ENCODE measurements at places on chromosomes 4 and X.

DNA sequence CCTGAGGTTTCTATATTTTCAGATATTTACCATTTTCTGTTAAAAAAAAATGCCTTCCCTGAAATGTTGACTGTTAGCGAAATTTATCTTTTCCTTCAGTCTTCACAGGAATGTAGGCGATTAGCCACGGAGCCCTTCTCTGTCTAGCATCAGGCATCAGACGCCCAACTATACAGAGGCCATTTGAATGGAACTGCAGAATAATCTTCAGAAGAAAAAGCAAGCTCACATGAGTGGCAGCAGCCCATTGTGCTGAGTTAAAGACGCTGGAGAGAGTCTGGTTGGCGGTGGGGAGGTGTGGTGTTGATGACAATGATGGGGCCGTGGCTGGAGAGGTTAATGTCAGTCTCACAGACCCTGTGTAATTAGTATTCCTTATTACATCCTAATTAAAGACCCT, 196.8 kb upstream of the LEF1 start:
- DNase-seq, result no peak

- no peak for DNase-seq
These were observed 96.4 kb upstream of the STIM2 start for GRCh38 chr4:26764231-26764630.

DNA sequence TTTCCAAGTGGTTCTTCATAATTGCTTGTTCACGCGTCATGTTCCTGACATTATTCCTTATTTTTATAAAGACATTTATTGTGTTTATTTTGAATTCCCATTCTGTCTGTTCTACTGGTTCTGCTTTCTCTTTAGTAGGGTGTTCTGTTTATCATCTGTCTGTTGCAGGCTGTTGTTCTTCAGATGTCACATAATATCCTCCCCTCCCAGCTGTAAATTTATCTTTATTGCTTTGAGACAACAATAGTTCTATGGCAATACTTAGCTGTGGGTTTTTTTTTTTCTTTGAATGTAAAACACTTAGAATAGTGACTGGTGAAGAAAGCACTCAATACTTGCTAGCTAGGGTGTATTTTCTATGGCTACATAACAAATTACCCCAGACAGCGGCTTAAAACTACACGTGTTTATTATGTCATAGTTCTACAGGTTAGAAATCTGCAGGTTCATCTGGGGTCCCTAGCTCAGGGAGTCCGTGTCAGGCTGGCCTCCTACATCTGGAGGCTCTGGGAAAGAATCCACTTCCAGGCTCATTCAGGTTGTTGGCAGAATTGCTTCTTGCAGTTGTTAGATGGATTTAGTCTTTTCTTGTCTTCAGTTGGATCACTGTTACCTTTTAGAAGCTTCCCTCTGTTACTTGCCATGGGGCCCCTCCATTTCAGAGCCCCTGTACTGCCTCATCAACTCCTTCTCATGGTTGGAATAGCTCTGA, 63.4 kb upstream of the ENPEP start:
- no peak for DNase-seq

- no peak for DNase-seq
These were observed 108.2 kb upstream of the ADRA2C start for GRCh38 chr4:3657902-3658529.

DNA sequence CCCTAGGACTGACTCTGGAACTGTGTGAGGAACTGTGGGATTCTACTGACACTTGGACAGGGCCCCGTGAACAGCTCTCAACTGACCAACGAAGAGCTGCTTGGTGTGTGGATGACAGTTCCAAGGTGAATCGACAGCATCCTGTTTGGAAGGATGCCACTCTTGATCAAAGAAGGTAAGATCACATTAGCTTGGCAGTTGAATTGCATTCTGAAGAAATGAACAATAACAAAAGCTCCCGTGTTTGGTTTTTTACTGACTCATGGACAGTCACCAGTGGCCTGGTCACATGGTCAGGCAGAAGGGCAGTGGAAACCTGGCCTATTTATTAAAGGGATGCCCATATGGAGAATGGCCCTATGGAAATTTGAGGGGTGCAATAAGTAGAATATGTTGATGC, 33.1 kb upstream of the GPR34 start:
- no peak for DNase-seq

DNA sequence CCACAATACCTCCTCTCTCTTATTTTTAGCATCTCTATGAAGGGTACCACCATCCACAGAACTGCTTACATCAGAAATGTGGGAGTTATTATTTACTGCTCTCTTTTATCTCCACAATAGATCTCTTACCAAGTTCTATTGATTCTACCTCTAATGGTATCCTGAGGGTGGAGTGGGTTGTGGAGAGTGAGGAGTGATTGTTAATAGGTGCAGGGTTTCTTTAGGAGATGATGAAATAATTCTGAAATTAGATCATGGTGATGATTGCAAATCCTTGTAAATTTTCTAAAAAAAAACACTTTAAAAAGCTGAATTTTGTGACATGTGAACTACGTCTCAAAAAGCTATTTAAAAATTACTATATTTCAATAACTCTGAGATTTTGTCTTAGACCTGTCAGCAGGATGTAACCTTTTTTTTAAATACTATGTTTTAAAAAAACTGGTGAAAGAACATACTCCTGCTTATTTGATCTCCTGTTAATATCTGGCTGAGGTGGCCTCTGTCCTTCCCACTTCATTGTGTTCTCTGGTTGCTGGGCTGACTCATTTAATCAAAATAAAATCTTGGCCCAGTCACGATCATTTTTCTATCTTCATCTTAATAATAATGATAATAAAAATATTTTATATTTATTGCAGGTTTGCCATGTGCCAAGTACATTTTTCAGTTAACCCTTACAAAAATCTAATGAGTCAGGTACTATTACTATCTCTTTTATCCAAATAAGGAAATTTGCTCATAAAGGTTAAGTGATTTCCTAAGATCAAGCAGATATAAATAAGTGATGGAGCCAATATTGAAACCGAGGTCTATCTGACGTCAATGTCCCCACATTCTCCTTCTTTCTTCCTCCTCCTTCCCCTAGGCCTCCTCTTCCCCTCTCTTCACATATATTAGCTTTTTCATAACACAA, 73.5 kb downstream of the GLUD2 start:
- no peak for DNase-seq

DNA sequence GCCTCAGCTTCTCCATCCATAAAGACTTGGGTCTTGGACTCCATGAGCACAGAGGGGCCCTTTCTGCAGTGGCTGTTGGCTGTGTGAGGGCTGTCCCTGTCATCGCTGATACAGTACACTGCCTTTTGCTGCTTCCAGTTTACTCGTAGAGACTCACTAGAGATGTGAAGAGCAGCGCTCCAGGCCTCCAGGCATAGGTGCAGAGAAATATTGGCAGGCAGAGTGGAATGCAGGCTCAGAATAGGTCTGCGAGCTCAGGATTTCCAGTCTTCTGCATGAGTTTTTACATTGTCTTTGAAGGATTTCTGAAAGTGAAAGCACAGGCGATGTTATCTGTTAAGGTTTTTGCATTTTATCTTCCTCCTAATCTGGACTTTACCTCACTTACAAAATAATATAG, 97.4 kb downstream of the AASDH start:
- no peak for DNase-seq

- no peak for DNase-seq
These were observed 481.5 kb downstream of the BCOR start for GRCh38 chrX:39616098-39616729.

- no peak for DNase-seq
These were observed 59.8 kb downstream of the ANOS1 start for GRCh38 chrX:8672176-8672575.

- DNase-seq, result no peak
These were observed 50.2 kb downstream of the PRKG2 start for GRCh38 chr4:81164623-81165416.

- DNase-seq, result no peak
These were observed 56.2 kb downstream of the CDS1 start for GRCh38 chr4:84639145-84639544.

DNA sequence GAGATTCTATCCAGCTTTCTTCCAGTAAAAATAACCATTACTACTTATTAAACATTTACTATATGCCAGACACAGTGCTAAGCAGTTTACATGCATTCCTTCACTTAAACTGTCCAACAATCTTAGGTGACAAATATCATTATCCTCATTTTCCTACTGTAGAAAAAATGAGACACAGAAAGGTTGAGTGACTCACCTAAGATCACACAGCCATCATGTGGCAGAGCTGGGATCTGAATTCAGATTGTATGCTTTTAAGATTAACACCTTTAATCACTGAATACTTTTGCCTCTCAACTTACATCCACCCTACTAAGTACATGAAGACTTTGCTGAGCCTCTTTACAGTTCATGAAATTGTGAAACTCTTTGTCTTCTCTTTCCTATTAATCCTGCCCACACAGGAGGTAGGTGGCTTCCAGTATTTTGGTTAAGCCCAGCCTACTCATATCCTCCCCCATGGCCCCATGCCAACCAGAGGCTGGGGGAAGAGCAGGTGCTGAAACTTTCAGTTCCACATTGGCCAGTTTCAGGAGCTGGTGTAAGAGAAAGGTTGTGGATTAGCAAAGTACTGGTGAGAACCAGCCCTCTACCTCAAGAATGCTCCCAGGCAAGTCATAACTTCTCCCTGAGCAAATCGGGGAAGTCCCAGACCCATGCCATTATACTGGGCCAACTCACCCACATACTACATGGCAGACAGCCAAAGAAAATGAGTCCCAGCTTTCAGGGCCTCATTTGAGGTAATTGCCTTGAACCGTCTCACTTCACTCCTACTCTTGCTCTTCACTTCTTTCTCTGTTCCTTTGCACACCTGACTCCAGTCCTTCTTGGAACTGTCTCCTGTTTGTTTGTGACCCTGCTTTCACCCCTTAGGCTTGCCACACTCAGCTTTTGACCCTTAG, 211.1 kb downstream of the GUCY2F start:
- DNase-seq, result no peak

DNA sequence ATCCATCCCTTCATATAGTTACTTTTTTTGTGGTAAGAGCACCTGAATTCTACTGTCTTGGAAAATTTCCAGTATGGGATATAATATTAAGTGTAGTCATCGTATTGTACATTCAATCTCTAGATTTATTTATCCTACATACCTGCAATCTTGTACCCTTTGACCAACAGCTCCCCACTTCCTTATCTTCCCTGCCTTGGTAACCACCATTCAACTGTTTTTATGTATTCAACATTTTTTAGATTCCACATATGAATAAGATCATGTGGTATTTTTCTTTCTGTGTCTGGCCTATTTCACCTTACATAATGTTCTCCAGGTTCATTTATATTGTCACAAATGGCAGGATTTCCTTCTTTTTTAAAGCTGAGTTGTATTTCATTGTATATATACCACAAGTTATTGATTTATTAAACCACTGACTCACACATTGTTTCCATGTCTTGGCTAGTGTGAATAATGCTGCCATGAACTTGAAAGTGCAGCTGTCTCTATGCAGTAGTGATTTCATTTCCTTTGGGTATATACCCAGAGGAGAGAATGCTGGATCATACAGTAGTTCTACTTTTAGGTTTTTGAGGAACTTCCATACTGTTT, 572.5 kb downstream of the MAGEB5 start:
- DNase-seq, result no peak

- no peak for DNase-seq
These were observed 61.4 kb downstream of the PAPSS1 start for GRCh38 chr4:107658400-107659336.

DNA sequence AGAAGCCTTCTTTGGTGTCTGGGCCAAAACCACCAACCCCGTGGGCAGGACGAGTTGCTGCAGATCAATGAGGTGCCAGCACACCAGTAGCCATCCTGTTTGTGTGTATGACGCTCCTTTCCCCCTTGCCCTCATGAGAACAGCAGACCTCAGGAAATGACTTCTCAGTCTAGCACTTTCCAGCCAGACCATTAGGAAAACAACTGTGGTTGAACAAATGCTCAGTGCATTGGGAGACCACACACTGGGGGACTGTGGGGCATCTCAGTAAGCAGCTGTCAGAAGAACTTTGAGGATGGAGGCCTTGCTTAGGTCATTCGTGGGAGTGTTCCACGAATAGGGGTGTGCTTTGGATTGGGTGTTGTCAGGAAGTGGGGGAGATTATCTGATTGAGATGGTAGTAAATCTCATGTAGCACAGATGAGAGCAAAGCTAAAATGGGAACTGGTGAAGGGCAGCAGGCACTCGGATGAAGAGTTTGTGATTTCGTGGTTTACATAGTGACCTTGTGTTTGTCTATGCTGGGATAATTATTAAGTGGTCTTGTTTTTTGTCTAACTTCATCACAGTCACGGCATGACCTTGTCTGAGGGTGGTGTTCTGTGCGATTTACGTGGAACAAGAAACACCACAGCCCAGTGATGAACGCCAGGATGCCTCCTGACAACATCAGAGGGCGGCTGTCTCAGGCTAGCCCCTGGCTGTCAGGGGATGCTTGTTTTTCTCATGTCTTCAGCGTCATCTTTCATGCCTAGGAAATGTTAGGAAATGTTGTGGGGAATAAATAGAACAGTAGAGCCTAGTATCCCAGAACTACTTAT, 70.1 kb downstream of the USP46 start:
- DNase-seq, result no peak

DNA sequence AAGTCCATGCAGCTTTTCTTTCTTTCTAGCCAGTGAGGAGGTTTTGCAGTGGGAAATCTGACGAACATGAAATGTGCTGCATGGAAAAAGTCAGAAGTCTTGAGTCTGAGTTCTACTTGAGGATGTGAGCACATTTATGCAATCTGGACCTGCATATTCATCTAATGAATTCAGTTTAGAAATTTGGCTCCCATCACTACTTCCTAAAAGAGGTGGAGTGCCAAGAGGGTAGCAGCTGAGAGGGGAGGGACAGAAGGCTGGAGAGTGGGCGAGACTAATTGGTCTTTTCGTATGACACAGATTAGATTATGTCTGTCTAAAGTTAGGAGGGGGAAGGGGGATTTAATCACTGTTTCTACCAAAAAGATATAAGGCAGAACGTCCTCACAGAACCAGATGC, 535.9 kb downstream of the IQCM start:
- no peak for DNase-seq

DNA sequence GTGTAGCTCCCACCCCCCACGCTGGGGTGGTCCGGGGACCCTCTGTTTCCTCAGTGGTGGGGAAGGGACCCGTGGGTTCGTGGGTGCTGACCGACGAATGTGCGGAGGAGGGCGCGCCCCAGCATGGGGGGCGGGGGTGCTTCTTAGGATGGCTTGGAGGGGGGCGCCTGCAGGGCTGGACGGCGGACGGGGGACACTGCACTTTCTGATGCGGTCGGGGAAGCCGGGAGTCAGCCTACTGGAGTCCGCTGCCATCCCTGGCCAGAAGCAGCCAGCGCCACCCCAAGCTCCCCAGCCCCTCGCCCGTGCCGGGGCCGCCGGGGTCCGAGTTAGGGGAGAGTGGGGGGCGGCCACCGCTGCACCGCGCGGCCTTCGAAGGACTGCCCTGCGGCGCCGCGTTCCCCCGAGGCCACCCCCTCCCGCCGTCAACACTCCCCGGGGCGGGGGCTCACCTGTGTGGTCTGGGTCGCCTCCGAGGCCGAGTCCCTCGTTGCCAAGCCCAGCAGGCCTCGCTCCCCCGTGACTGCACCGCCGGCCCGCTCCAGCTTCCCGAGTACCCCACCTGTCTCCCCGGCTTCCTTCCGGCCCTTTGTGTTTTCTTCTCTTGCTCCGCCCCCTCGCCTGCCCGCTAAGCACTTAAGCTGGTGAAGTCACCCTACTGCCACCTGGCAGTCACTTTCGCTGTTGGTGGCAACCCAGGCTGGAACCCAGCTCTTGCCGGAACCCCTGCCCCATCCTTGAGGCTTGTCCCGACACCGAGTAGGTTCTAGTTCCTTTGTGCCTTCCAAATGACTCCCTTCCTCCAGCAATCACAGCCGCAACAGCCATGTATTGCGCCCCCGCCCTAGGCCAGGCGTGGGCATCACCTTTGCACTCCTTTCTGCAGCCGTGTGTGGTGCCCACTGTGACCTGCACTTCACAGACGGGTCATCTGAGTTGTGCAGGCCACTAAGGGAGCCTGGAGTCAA, at the start of gene OCIAD2:
Gene OCIAD2 (minus strand): TSS at position 569 of the 968 bp plus-strand sequence. CDS start 2,225 bp downstream, outside the sequence.
- no peak for DNase-seq

GRCh38 chrX:13383907-13384306, 64.1 kb upstream of the ATXN3L start:
- no peak for DNase-seq

All from SHP77 treated with DMSO at 0.1 percent for 48 hours (cell line).